ENCODE measurements at places on chromosomes 5 and 9. TPM values are rescaled to one million over a fixed set of nuclear protein-coding genes. Genes with fewer than 3 reads are reported as not detected.

Gene CBY3
- total RNA-seq: not detected

Gene SNCB
- total RNA-seq: not detected

Gene NEUROG1
- not detected for total RNA-seq

Gene HAVCR2
- total RNA-seq: 0.17 TPM

Gene PRR7
- 21.5 TPM for total RNA-seq

Gene MORN5
- total RNA-seq: not detected

Gene PDLIM4
- 59.6 TPM for total RNA-seq

Gene GAPVD1
- total RNA-seq: 24.9 TPM

Gene NPR2
- 17.7 TPM for total RNA-seq

Gene GABRA1
- not detected for total RNA-seq

Gene SLC6A19
- total RNA-seq: not detected

Gene CCDC180
- total RNA-seq: 0.30 TPM

Gene ARL14EPL
- not detected for total RNA-seq

Gene NFIL3
- 22.0 TPM for total RNA-seq

Gene OR1J2
- not detected for total RNA-seq

Gene PDE8B
- 0.15 TPM for total RNA-seq

Gene LCN9
- total RNA-seq: not detected

Gene HMGCR
- 138 TPM for total RNA-seq

Gene RNF180
- total RNA-seq: 1.2 TPM

Gene NRG2
- total RNA-seq: 0.15 TPM

Gene IL7R
- total RNA-seq: 14.0 TPM

Gene CDH6
- 0.30 TPM for total RNA-seq

Data from bronchus fibroblast of lung (primary cell).